Ovary (tissue), 10 donors: ENCODE measurements at places on chromosomes 3 and 15.

DNA sequence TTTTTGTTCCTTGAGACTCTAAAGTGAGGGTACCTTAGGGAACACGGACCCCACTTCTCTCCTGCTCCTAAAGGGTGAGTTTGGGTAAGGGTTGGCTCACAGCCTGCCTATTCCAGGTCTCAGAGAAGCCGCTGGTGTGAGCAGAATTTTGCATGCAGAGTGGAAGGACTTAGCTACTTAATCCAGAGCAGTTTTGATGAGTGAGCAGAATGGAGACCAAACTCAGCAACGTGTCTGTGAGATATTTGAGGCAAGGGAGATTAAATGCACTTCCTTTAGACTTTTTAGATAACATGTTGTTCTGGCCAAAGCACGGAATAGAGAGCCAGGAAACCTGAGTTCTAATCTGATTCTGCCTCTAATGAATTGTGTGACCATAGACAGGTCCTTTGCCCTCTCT lies 5.1 kb downstream of the SLC24A1 start:
- no peak overlapping the region for H3K4me3 ChIP-seq
- H3K27ac ChIP-seq = no peak overlapping the region
- no peak for DNase-seq
- H3K4me1 ChIP-seq = no peaks in the 10 kb centered on the region

DNA sequence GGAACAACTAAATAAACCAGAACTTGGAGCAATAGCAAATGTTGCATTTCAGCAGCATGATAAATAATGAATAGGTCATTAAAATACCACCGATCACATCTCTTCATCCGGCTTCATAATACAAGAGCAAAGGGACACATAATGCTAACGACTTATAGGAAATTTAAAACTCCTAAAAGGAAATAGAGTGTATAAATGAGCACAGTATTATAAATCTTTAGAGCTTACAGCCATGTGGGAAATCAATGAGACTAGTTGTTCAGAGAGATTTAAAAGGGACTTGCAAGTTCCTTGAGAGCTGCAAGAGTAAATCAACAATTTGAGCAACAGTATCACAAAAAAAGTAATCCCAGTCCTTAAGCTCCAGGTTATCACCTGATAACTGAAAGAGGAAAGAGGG lies 677.0 kb downstream of the PLOD2 start:
- no peaks in the 10 kb centered on the region for H3K36me3 ChIP-seq
- no peaks in the 10 kb centered on the region for H3K4me1 ChIP-seq
- H3K27ac ChIP-seq = no peak overlapping the region
- DNase-seq = no peak
- no peaks in the 10 kb centered on the region for H3K27me3 ChIP-seq

GRCh38 chr3:20073068-20073467 lies 32.8 kb downstream of the KAT2B start:
- H3K4me1 ChIP-seq = peaks cover 2% of the 10 kb centered on the region
- no peak overlapping the region for H3K27ac ChIP-seq
- H3K4me3 ChIP-seq = no peak overlapping the region
- H3K27me3 ChIP-seq = no peaks in the 10 kb centered on the region
- DNase-seq = no peak
- no peaks in the 10 kb centered on the region for H3K36me3 ChIP-seq

DNA sequence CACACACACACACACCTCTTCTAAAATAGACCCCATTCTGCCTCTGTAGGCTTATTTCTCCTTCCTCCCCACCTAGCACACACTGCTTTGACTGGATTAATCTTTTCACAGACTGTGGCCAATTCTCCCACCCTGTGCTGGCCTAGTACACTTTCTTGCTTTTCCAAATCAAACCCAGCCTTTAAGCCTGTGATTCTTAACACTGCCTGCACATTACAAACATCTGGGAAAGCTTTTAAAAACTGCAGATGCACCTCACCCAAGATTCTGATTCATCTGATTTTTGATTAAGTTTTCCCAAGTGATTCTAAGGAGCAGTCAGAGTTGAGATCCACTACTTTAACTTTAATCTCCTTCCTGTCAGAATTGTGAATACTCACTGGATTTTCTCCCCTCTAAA lies 12.8 kb downstream of the CSNK1G1 start:
- no peaks in the 10 kb centered on the region for H3K27me3 ChIP-seq
- H3K27ac ChIP-seq = no peak overlapping the region
- no peaks in the 10 kb centered on the region for H3K36me3 ChIP-seq
- DNase-seq = no peak

- no peaks in the 10 kb centered on the region for H3K36me3 ChIP-seq
- no peaks in the 10 kb centered on the region for H3K4me1 ChIP-seq
Measured at GRCh38 chr3:135618123-135618522, 347.4 kb upstream of the PPP2R3A start.

DNA sequence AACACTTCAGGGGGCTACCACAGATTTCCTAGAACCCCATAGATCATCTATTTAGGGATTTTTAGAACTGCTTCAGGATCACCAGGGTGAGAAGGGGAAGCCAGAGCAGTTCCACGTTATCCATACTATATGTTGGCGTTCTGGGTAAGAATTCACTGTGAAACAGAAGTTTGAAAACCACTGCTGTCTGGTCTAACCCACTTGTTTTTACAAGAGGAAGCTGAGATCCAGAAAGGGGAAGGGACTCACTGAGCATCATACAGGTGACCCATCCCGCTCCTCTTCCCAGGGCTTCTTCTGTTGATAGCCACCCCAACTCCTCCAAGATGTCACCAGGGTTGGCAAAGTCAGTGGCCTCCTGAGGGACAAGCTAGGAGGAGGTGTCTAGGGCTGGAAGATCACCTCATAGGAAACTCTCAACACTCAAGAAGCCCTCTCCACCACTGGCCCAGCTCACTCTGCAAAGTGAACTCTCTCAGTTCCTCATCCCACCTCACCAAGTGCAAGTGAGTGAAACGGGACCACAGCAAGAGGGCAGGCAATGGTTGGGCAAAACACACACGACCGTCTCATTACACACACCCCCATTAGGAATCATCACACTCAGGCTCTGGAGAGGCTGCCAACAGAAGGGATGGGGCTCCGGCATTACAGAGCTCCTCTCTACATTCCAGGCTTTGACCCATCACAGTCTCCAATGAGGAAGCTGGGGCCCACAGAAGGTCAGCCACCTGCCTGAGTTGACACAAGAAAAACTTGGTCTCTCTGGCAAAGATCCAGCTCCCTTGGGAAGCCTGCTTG lies 1.8 kb downstream of the DAPK2 start:
- H3K27me3 ChIP-seq = no peaks in the 10 kb centered on the region
- no peak overlapping the region for H3K27ac ChIP-seq
- H3K4me3 ChIP-seq = no peak overlapping the region
- DNase-seq = no peak

GRCh38 chr15:75224281-75224680 lies 22.6 kb downstream of the C15orf39 start:
- H3K27me3 ChIP-seq = no peaks in the 10 kb centered on the region
- no peak overlapping the region for H3K27ac ChIP-seq
- no peak for DNase-seq
- H3K36me3 ChIP-seq = no peaks in the 10 kb centered on the region
- H3K4me3 ChIP-seq = no peak overlapping the region

DNA sequence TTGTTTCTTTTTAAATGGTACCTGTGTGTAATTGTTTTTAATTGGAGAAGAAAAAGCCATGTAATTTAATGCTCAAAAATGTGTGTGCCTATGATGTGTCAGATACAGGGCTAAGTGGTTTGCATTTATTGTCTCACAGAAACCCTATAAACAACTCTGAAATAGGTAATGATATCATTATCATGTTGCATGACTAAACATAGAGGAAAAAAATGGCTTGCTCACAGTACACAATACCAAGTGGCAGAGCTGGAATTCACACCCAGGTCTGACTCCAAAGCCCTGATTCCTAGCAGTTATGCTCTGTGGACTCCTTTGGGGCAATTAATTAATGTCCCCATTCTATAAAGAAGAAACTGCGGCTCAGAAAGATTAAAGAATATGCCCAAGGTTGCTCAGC lies 237.4 kb upstream of the TRIM42 start:
- H3K27ac ChIP-seq = no peak overlapping the region
- H3K4me1 ChIP-seq = no peaks in the 10 kb centered on the region
- no peaks in the 10 kb centered on the region for H3K27me3 ChIP-seq
- no peak overlapping the region for H3K4me3 ChIP-seq
- no peaks in the 10 kb centered on the region for H3K36me3 ChIP-seq

DNA sequence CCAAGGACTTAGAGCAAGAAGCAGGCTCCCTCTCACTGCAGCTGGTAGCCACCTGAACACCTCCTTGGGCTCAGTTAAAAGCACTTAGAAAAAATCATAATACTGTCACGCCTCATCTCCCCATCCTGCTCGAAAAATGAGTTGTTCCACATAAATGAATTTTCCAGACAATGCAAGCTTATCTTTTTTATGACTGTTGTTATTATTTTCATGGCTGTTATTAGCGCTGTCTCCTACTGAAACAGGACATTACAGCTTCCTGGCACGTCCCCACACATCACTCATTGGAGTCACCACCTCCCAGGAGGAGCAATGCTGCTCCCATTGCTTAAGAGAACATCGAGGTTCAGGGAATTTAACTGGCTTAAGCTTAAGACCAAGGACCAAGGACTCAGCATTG lies 26.5 kb downstream of the CCDC33 start:
- H3K4me1 ChIP-seq = peaks cover 4% of the 10 kb centered on the region
- H3K36me3 ChIP-seq = no peaks in the 10 kb centered on the region
- H3K27ac ChIP-seq = no peak overlapping the region
- no peak for DNase-seq
- H3K4me3 ChIP-seq = no peak overlapping the region

GRCh38 chr3:133747907-133748639 lies 1.9 kb downstream of the TF start:
- H3K4me3 ChIP-seq = no peak overlapping the region
- DNase-seq = no peak
- H3K4me1 ChIP-seq = no peaks in the 10 kb centered on the region
- no peaks in the 10 kb centered on the region for H3K36me3 ChIP-seq

DNA sequence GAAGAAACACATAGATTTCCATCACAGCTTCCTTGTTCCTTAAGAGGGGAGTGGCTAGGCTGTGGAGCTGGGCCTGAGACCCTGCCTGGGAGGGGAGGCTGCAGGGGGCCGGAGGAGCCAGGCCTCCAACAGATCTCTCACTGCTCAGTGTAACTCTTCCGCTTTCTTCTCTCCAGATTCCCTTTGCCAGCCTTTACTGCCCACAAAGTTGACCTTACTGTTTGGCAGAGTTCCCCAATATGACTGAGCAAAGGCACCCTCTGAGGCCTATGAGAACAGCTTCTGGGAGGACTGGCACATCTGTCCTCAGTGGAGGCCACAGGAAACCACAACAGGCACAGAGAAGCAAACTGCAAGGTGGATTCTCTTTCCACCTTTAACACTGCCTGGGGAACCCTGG lies 38.1 kb downstream of the SLCO2A1 start:
- no peaks in the 10 kb centered on the region for H3K4me1 ChIP-seq
- no peak for DNase-seq
- H3K27ac ChIP-seq = no peak overlapping the region
- no peak overlapping the region for H3K4me3 ChIP-seq

- H3K27ac ChIP-seq = no peak overlapping the region
- H3K4me3 ChIP-seq = no peak overlapping the region
- no peak for DNase-seq
- no peaks in the 10 kb centered on the region for H3K36me3 ChIP-seq
- no peaks in the 10 kb centered on the region for H3K27me3 ChIP-seq
Measured at GRCh38 chr15:63892794-63893441, 59.2 kb upstream of the HERC1 start.

- H3K4me3 ChIP-seq = no peak overlapping the region
- no peak overlapping the region for H3K27ac ChIP-seq
- no peaks in the 10 kb centered on the region for H3K27me3 ChIP-seq
- no peaks in the 10 kb centered on the region for H3K4me1 ChIP-seq
- DNase-seq = no peak
- H3K36me3 ChIP-seq = no peaks in the 10 kb centered on the region
Measured at GRCh38 chr3:165884518-165884917, 47.3 kb upstream of the BCHE start.

GRCh38 chr3:86653661-86654205 lies 337.2 kb downstream of the VGLL3 start:
- no peaks in the 10 kb centered on the region for H3K27me3 ChIP-seq
- no peak overlapping the region for H3K4me3 ChIP-seq
- H3K36me3 ChIP-seq = no peaks in the 10 kb centered on the region
- H3K27ac ChIP-seq = no peak overlapping the region
- no peaks in the 10 kb centered on the region for H3K4me1 ChIP-seq

- no peak overlapping the region for H3K27ac ChIP-seq
- no peak overlapping the region for H3K4me3 ChIP-seq
- DNase-seq = no peak
- H3K27me3 ChIP-seq = no peaks in the 10 kb centered on the region
- no peaks in the 10 kb centered on the region for H3K36me3 ChIP-seq
Measured at GRCh38 chr3:58524326-58524888, 12.6 kb downstream of the ACOX2 start.

DNA sequence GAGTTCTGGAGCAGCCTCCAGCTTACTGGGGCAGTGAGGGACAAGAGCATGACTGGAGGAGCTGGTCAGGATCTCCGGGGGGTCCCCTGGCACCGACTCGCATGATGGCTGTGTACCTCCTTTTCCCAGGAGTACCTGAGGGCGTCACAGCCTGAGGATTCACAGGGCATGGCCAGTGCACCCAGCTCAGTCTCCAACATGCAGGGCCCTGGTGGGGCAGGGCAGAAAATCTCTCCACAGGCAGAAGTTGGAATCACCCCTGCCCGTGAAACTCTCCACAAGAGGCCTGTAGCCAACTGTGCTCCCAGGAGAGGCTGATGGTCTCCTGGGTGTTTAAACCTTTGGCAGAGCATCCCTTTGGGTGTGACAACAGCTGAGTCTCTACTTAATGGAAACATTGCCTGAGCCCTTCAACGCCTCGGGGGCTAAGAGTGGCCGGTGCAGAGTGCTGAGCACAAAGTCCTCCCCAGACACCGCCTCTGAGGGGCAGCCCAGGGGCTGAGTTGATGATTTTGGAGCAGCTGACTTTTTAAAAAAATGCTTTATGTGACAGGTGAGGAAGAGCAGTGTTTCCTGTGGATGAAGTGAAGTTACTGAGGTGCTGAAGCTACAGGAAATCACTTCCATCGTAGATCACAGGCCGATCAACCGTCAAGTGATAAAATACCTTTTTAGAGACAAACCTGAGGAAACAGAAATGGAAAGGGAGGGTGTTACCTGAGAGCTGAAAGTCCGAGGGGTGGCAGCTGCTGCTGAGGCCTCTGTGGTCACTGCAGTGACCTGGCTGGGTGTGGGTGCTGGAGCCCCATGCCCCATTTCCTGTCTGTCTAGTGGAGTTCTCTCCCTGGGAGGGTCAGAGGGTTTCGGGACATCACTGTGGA lies 21.9 kb upstream of the CXCR6 start:
- DNase-seq = no peak
- H3K4me3 ChIP-seq = no peak overlapping the region

GRCh38 chr3:61933798-61934504 lies 372.6 kb downstream of the PTPRG start:
- H3K4me1 ChIP-seq = peaks cover 12% of the 10 kb centered on the region
- no peak for DNase-seq
- no peaks in the 10 kb centered on the region for H3K27me3 ChIP-seq

GRCh38 chr15:82117296-82117695 lies 71.5 kb upstream of the MEX3B start:
- H3K36me3 ChIP-seq = no peaks in the 10 kb centered on the region
- no peaks in the 10 kb centered on the region for H3K4me1 ChIP-seq
- no peak for DNase-seq
- no peak overlapping the region for H3K27ac ChIP-seq

- no peak overlapping the region for H3K4me3 ChIP-seq
- no peaks in the 10 kb centered on the region for H3K4me1 ChIP-seq
- no peak for DNase-seq
- no peaks in the 10 kb centered on the region for H3K27me3 ChIP-seq
- no peaks in the 10 kb centered on the region for H3K36me3 ChIP-seq
Measured at GRCh38 chr3:188446014-188446413, 292.1 kb downstream of the LPP start.

GRCh38 chr3:45317710-45318109 lies 70.7 kb upstream of the LARS2 start:
- H3K4me3 ChIP-seq = no peak overlapping the region
- H3K27me3 ChIP-seq = no peaks in the 10 kb centered on the region
- no peak overlapping the region for H3K27ac ChIP-seq
- no peaks in the 10 kb centered on the region for H3K4me1 ChIP-seq
- H3K36me3 ChIP-seq = no peaks in the 10 kb centered on the region
- no peak for DNase-seq
